ENCODE measurements at places on chromosomes 5 and 9.

GRCh38 chr5:138662599-138662998 lies 87.4 kb upstream of the HSPA9 start:
- peak; percentile 15 for DNase-seq

DNA sequence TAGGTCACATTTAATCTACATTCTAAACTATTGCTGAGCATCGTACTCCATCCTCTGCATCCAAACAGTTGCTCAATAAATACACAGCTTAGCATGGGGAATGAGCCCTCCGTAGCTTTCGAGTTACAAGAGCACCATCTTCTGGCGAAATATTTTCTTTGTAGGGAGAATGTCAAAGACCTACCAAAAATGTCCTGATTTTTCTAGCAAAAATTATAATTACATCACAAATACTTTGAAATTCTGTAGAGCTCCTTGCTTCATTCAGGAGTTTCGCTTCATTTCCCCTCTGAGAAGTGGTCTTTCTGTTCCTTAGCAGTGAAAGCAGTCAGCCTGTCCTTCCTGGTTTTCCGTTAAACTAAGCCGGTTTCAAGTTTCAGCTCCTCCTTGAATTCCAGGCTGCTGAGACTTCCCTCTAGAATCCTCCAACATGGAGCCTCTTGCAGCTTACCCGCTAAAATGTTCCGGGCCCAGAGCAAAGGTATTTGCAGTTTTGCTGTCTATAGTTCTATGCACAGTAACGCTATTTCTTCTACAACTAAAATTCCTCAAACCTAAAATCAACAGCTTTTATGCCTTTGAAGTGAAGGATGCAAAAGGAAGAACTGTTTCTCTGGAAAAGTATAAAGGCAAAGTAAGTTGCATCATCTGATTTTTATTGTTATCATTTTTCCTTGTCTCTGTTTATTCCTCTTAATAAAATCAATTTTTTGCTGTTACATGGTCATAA lies at the start of gene GPX8:
Gene GPX8 (plus strand): TSS at position 409 of the 730 bp plus-strand sequence. CDS start 22 bp downstream, at position 431.
- DNase-seq: no peak

DNA sequence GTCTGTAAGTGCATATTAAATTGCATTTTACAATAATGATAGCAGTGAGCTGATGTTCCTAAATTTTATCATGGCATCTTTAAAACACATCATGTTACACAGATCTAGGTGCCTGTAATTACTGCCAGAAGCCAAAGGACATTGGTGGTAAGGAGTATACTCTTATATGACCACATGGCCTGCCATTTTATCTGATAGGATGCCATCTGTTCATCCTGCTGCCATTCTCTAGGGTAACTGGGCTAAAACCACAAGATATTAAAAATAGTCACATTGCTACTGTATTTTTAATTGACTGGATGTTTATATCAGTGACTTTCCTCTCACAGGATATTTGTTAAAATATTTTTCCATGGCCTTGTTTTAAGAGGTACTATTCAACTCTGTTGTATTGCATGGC lies 53.1 kb downstream of the HCN1 start:
- DNase-seq: no peak

GRCh38 chr5:91670122-91670521 lies 287.0 kb upstream of the ARRDC3 start:
- DNase-seq: no peak
